ENCODE measurements at places on chromosomes 3 and 15.

DNA sequence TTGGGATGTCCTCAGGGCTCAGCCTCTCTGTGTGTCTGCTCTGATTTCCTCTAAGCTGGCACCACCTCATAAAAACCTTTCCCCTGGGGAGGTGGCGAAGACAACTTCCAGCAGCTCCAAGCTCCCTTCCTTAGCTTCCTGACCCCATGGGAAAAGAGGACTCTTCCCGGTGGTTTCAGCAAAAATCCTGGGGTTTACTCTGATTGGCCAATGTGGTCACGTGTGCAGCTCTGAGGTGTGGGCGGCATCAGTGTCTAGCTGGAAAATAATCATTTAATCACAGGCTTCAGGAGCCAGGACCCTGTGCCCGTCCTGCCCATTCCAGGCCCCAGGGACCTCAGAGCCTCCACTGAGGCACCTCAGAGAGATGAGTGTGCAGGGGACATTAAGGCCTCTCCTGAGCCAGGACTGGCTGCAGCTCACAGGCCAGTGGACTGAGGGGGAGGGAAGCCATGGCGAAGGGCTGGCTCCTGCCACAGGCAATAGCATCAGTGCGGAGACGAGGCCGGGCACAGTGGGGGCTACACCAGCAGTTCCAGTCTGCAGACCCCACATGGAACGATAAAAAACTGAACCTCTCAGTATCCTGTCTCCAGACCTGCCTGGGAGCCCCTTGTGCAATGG, 104.1 kb downstream of the TPRA1 start:
- no peak for DNase-seq

GRCh38 chr15:71010997-71011396, 104.3 kb upstream of the THSD4 start:
- no peak for DNase-seq

DNA sequence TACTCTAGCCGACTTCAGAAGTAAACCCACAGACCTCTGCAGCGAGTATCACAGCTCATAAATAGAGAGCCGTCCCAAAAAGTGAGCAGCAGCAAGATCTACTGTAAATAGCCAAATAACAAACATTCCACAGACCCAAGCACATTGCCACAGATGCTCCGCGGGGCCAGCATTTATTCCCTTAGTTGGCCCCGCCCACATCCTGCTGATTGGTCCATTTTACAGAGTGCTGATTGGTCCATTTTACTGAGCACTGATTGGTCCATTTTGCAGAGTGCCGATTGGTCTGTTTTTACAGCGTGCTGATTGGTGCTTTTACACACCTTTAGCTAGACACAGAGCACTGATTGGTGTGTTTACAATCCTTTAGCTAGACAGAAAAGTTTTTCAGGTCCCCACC, 17.3 kb upstream of the GABRB3 start:
- no peak for DNase-seq

DNA sequence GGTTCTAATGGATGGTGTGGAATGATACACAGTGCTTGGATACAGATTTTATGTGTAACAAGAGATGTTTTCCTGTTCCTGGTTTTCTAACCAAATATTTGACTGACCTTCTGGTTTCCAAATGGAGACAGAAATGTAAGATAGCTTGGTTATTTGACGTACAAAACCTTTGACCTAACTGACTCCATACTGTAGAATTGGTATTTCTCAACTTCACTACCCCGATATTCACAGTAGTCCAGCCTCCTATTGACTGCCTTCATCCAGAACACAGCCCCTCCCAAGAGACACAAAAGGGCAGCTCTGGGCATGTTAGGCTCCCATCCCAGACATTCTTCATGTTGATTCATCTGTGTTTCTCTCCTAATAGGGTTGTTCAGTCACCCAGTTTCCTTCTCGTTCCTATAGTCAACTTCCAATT, 33.4 kb downstream of the MYO1E start:
- no peak for DNase-seq

DNA sequence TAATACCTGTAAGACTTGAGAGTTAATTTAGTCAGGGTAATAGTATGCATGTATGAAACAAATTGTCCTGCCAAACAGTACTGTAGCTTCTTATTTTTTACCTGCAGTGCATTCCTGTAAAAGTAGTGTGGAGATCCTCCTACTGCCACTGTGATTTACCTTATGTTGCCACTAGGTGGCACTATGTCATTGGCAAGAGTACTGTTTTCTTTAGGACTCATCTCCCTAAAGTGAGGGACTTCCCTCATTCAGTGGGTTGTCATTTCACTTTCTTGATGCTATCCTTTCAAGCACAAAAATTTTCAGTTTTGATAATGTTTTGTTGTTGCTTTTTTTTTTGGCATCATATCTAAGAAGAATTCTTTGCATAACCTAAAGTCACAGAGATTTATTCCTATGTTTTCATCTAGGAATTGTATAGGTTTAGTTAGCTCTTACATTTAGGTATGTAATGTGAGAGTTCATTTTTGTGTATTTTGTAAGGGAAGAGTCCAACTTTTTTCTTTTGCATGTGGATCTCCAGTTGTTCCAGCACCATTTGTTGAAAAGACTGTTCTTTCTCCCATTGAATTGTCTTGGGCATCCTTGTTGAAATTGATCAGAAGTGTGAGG, 105.7 kb downstream of the AKAP13 start:
- peak; percentile 83 for DNase-seq

- DNase-seq = no peak
Measured at GRCh38 chr3:44093531-44093930, 148.2 kb upstream of the TOPAZ1 start.

DNA sequence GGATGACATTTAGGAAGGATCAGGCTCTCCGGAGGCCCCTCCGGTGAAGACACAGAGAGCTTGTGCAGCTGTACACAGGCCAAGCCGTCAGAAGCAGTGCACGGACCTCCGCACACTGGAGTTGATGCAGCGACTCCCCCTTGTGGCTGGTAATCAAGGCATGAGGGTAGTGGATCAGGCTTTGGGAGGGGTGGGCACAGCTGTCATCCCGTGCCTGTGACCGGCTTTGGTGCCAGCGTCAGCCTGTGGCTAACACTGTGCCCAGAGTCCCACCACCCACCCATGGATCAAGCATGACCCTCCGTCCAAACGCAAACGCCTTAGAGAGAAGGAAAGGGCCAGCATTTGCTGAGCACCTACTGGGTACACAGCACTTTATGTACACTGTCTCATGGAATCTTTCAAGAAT, 8.2 kb upstream of the GRIP2 start:
- peak; percentile 22 for DNase-seq

DNA sequence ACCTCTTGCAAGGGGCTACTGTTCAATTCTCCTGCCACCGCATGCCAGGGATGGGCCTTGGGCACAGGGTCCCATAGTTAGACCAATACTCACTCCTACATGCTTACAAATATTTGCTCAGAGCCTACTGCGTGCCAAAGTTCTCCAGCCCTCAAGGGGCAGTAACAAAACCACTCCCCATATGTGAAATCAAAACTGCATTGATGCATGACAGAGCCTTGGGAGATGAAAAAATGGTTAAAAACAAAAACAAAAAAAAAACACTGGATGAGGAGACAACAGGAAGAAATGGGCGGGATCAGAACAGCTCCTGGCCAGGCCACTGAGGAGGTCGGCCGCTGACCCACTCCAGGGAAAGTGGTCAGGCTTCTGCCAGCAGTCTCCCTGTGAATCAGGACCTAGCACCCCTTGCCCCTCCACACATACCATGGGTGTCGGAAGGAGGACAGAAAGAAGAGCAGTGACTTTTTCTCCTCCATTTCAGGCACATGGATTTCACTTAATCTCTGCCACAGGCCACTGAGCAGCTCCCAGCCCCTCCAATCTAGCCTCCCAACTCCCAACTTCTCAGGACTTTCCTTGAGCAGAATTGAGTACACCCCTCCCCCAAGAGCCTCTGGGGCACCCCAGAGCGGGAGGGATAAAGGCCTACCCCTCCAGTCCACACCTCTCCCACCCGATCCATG, 2.8 kb downstream of the PLXNB1 start:
- no peak for DNase-seq

- DNase-seq = no peak
Measured at GRCh38 chr15:67862750-67863441, 23.1 kb upstream of the RNU6-1 start.

- DNase-seq = no peak
Measured at GRCh38 chr3:152211655-152212054, 57.1 kb upstream of the MBNL1 start.

DNA sequence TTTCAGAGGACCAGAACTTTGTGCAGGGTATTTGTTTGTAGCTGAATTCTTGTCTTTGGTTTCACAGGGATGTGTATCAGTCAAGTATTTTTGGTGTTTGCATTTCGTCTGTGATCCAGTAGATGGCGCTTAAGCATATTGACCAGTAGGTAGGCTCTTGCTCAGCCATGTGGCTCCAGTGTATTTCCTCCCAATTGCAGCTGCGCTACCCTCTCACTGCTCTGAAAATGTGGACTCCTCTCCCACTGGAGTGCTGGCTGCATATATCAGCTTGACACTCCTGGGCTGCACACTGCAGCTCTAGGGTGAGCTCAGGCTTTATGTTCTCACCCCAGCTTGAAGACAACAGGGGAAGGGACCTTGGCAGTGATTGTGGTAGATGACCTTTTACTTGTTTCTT, 1264.3 kb upstream of the ALCAM start:
- peak; percentile 31 for DNase-seq

DNA sequence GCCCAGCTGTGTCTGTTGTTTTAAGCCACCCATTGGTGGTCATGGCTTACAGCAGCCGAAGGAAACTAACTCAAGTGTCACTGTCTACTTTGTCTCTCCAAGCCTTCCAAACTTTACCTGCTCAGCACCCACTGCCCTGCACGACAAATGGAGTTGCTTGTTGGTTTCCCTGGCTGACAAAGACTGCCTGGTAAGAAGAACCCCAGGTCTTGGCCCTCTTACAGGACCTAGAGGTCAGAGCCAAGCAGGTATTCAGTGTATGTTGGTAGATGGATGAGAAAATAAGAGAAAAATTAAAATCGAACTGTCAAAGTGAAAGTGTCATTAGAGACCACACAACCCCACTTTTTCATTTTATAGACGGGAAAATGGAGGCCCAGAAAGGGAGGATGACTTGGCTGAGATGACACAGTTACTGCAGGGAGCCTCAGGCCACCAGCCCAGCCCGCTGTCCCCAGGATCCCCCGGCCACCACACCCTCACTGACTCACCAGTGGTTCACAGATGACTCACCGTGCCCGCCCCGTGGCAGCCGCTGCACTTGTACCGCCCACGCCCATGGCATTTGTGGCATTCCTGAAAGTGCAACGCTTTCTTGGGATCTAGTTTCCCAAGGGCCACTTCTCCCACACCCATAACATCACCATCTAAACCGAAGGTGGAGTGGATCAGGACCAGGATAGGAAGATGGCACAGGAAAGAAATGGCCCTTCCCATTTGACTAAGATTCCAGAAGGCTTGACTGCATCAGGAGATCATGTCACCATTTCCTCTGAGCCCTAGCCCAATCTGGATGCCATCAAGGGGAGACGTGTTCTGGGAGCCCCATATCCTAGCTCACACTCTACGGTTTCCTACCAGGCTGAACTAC, 15.2 kb downstream of the SSUH2 start:
- DNase-seq = peak; percentile 87

GRCh38 chr3:133944181-133944580, 48.5 kb upstream of the RAB6B start:
- DNase-seq = no peak

DNA sequence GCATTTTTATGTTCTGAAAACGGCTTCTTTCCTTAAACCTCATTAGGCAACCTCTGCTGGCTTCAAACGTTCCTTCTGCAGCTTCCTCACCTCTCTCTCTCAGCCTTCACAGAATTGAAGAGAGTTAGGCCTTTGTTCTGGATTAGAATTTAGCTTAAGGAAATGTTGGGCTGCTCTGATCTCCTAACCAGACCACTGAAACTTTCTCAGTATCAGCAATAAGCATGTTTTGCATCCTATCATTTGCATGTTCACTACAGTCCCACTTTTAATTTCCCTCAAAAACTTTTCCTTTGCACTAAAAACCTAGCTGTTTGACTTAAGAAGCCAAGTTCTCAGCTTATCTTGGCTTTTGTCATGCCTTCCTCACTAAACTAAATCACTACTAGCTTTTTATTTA, 49.5 kb downstream of the SMARCC1 start:
- DNase-seq = no peak

DNA sequence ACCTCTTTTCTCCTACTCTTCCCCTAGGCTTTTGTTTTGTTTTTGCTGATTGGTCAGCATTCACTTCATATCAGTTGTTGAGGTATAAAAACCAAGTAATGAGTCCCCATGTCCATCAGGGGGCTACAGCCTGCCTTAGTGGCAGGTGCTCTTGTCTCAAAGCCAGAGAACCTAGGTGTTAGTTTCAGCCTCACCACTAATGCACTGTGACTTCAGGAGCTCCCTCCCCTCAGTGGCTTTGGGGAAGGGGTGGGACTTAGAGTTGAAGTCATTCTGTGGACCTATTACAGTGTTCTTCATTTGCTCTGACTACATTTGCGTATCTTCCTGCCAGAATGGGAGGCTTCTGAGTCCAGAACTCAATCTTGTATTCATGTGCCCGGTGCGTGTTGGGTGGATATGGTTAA, 41.6 kb downstream of the NR2C2 start:
- DNase-seq = no peak

DNA sequence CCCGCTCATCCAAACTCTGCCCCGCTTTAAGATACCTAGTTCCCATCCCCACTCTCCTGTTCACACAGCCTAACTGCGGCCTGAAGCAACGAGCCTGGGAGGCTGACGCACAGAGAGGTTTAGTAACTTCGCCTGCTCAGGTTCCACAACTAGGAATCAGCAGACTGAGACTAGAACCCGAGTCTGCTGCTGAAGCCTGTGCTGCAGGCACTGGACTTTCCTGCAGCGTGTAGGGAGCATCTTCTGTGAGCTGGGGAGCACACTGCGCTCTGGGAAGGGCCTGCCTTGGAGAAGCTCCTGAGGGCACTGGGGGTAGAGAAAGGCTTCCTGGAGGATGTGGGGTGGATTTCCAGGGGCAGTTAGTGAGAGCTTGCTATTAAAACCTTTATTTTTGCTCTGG, 4.8 kb upstream of the MAP6D1 start:
- no peak for DNase-seq

DNA sequence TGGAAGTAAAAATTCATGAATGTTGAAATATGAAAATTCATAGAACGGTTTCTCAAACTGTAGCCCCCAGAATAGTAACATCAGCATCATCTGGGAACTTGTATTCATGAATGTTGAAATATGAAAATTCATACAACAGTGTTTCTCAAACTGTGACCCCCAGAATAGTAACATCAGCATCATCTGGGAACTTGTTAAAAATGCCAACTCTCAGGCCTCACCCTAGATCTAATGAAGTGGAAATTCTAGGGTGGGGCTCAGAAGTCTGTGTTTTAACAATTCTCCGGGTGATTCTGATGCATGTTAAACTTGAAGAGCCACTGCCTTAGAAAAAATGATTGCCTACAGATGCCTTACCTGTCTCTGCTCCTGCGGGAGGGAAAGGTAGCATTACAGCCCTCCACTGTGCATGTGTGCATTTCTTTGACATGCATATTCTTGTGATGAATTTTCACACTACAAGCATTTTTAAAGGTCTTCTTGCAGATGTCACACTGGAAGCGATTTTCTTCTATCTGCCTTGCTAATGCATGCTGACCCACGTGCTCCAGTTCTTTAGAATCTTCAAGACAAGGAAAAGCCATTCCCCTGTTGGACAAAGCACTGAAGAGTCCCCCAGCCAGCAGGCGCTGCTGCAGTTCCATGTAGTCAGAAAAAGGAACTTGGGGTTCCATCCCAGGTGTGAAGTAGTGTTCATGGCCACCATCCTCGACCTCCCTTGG, 21.7 kb downstream of the BNC1 start:
- no peak for DNase-seq

Data from inflammatory macrophage (primary cell).